Mucosa of gallbladder (tissue), 1 donor: ENCODE measurements at places on chromosomes 1 and 21. TPM values are rescaled to one million over a fixed set of nuclear protein-coding genes. Genes with fewer than 3 reads are reported as not detected.

SERPINC1 gene
- total RNA-seq, result 1.2 TPM

SELENBP1 gene
- total RNA-seq, result 180 TPM

DNA sequence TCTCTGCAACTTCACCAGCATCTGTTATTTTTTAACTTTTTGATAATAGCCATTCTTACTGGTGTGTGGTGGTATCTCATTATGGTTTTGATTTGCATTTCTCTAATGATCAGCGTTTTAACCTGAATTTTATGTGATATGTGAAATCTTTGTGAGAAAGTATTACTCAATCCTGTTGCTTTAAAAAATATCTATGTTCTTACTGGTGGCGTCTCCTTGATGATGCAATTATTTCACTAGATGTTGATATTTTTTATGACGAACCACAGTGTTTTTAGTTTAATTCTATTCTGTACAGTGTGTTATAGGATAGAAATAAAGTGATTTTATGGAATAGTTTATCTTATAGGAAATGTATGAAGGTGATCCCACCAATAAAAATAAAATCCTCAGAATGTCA is 54.7 kb upstream of the GPR88 start:
- no peak for DNase-seq

IFNLR1 gene
- total RNA-seq, result 11.2 TPM

- no peak for DNase-seq
These were observed 69.5 kb downstream of the UBE2T start for GRCh38 chr1:202272103-202272845.
